H4 (cell line): ENCODE measurements at places on chromosomes 2 and 18. TPM values are rescaled to one million over a fixed set of nuclear protein-coding genes. Genes with fewer than 3 reads are reported as not detected.

DNA sequence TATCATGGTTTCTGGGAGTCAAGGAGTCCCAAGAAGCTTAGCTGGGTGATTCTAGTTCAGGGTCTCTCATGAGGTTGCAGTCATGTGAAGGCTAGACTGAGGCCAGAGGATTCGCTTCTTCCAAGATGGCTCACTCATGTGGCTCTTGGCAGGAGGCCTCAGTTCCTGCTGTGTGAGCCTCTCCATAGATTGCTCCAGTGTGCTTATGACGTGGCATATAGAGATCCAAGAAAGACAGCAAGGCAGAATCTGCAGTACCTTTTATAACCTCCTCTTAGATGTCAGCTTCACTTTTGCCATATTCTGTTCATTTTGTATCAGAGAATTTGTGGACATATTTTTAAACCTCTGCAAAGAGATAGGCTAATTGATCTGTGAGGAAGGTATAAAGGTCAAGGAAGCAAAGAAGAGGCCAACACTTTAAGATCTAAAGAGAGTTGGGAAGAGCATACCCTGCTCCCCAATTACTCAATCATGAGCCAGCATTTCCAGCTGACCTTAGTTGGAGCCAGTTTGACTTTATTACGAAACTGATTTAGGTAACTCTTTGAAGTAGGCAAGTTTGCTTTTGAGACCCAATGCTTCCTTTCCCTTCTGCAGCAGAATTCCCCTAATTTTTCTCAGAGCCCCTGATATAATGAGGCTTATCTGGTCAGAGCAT lies 134.7 kb downstream of the EML6 start:
- no peak for DNase-seq

GRCh38 chr2:233938676-233939370 lies 21.6 kb downstream of the TRPM8 start:
- no peak for DNase-seq

DNA sequence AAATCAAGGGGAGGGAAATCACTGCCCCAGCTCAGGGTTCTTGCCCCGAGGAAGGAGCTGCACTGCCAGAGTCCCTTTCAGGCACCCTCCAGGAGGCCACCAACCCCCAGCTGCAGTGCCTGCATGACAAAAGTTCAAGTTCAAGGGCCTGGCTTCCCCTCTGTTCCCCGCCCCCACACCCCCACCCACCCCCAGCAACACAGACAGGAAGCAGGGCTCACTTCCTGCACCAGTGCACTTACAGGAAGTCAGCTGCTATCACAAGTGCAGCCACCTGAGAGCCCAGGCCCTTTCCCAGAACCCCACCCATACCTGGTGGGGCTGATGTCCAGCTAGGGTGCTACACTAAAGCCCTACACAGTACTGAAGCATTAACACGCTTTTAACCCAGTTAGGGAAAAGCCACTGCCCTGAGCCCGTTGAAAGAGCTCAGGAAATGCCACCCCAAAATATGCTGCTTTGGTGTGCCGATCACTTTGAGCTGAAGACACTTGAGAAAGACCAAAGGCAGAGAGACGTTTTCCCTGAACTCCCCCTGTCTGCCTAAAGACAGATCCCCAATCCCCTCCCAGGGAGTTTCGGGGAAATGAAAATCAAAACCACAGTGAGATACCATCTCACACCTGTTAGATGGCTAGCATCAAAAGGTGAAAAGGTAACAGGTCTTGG lies 109.9 kb upstream of the CAB39 start:
- DNase-seq: no peak

DNA sequence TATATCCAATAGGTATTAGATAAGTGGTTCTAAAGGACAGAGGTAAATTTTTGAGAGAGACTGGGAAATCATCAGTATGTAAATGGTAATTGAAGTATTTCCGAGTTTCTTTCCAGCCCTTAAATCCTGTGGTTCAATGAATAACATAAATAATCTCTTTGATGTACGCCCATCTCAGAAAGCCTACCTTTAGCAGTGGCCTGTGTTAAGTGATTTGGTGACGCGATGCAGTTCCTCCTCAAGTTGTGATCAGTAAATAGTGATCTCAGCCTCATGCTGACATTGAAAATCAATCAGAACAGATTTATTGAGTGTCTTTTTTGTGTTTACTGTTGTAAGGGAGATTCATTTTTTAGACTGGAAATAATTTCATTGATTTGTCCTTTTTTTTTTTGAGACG lies 137.2 kb upstream of the RASGRP3 start:
- DNase-seq: no peak

DNA sequence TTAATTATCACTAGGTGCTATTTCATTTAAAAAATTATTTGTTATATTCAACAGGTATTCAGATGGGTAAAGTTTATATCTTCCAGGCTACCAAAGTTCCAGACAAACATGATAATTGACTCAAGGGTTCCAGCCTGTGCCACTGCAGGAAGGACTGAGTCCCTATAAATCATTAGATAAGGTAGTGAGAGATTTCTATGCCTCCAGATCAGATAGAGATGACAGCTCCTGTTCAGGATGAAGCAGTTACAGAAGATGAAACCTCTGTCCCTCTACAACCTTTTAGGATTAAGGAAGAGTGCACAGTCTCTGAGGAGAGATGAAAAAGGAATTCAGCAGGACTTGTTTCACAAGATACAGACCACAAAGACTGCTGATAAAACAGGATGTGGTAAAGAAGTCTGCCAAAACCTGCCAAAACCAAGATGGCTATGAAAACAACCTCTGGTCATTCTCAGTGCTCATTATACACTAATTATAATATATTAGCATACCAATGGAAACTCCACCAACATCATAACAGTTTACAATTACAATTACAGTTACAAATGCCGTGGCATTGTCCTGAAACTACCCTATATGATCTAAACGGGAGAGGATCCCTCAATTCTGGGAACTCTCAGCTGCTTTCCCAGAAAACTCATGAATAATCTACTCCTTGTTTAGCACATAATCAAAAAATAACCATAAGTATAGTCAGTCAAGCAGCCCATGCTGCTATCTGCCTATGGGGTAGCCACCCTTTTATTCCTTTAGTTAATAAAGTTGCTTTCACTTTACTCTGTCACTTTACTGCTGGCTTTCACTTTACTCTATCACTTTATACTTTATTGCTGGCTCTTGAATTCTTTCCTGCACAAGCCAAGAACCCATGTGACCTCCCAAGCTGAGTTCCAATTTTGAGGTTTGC lies 288.5 kb downstream of the PDE11A start:
- peak; percentile 89 for DNase-seq

The GLI2 gene
- 1.9 and 2.0 TPM in 2 replicates for total RNA-seq

The CAPN14 gene
- total RNA-seq: 0.14 TPM in 1 of 2 replicates, not detected in the other

DNA sequence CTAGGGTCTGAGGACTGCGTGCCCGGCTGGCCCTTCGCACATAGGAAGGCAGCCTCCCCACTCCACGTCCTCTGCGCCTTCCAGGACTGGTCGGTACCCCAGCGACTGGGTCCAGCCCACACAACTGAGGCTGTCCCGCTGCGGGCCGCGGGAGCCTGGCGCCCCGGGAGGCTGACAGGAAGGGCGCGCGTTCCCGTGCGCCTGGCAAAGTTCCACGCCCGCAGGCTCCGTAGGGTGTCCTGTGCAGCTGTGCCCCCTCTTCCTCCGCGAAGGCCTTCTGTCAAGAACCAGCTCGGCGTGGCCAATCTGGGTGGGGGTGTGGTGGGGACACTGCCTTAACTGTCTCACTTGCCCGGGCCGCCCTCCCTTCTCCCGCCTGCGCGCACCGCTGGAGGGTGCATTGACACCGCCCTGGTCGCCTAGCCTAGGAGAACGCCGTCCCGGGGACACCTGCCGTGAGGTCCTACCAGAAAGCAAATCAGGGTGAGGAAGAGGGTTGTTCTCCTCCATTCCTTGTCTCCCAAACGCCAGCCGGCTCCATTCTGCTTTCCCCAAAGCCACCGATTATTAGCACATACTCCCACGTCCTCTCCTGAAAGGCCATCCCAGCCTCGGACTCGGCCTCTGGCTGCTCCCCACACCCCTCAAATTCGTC lies 618 bp upstream of the LYPD1 start:
- DNase-seq: peak; percentile 22

The DUSP2 gene
- total RNA-seq: 16.4 and 17.7 TPM in 2 replicates

The LMAN2L gene
- 35.5 and 38.2 TPM in 2 replicates for total RNA-seq

The MC5R gene
- total RNA-seq: 0.10 TPM in 1 of 2 replicates, not detected in the other

DNA sequence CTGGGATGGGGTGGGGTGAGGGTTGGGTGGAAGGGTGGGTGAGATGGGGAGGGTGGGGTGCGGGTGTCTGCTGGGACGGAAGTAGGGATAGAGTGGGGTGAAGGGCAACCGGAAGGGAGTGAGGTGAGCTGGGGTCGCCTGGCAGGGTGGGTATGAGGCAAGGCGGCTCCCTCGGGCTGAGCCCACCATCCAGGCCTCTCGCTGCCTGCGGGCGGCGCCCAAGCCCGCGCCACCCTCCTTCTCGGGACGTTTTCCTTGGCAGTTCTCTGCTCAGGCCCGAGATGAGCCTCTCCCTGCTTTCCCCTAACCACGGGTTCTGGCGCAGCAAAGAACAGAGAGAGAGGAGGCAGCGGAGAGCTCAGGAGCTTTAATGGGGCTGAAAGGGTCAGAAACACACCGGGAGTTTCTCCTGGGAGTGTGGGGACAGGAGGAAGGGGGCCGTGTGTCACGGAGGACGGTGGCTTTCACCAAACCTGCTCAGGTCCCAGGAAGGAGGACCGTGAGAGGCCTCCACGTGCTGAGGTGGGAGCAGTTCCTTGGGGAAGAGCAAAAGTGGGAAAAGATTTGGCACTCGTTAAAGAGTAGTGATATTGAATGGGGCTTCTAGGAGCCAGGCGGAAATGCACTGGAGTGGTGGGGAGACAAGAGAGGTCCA lies 4.1 kb downstream of the FEV start:
- no peak for DNase-seq

- no peak for DNase-seq
These were observed 41.6 kb upstream of the ST3GAL5 start for GRCh38 chr2:85930129-85931124.

The CGREF1 gene
- total RNA-seq: 0.31 TPM in 1 of 2 replicates, not detected in the other

DNA sequence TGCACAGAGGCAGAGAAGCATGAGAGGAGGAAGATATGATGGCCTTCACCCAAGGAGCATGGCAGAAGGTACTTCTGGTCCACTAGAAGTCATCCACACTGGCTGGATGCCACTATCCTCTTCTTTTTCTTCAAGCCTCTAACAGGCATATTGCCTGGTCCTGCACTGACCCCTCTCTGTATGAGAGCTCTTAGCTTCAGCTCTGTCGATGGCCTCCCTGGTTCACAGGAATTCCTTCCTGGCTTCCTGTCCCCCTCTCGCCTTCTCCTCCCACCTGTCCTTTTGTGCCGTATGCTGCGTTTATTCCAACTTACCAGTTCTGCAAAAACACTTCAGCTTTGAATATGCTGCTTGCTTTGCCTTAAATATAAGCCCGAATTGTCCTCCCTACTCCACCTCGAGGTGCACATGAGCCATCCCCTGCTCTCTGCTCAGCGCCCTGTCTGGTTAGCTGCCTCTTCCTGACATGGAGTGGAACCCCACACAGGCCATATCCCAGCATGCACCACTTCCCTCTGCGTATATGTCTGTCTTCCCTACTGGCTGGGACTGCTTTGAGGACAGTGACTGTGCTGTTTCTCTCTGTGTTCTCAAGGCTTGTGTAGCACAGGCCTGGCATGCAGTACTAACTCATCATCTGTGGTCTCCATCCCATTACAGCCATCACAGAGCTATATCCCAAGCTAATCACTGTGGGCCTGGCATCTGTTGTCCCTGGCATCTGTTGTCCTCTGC lies 474.9 kb downstream of the EIPR1 start:
- DNase-seq: no peak

GRCh38 chr18:58558471-58558870 lies 70.4 kb downstream of the ALPK2 start:
- no peak for DNase-seq

GRCh38 chr2:71524476-71524875 lies 71.1 kb downstream of the DYSF start:
- no peak for DNase-seq

The TEKT4 gene
- not detected in 2 replicates for total RNA-seq

DNA sequence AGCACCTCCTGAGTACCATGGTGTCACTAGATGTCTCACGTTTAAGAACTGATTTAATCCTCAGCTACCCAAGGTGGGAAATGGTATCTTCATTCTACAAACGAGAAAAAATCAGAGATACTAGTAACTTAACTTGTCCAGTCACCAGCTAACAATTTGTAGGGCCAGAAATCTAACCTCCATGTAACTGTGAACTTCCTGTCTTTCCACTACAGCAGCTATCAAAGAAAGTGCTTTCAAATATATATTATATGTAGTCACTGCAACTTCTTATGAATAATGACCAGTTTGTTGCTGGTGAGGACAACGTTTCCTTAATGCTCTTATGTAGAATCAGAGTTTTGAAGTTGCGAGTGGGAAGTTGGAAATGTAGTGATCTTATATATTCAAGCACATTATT lies 1.9 kb downstream of the REV1 start:
- DNase-seq: no peak

GRCh38 chr18:48306838-48307237 lies 102.3 kb downstream of the ZBTB7C start:
- no peak for DNase-seq

The IL1RN gene
- 0.17 TPM in 1 of 2 replicates, not detected in the other for total RNA-seq

DNA sequence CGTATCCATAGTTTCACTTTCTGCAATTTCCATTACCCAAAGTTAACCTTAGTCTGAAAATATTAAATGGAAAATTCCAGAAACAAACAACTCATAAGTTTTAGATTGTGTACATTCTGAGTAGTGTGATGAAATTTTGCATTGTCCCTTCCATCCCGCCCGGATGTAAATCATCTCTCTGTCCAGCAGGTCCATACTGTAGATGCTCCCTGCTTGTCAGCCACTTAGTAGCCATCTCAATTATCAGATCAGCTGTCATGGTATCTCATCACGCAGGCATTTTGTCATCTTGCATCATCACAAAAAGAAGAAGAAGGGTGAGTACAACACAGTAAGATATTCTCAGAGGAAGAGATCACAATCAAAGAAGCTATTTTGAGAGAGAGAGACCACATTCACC lies 185.0 kb upstream of the STK17B start:
- DNase-seq: no peak

The CRYGC gene
- not detected in 2 replicates for total RNA-seq

- peak; percentile 9 for DNase-seq
These were observed 344.0 kb downstream of the ARHGAP15 start for GRCh38 chr2:143473216-143473615.

The CCDC178 gene
- total RNA-seq: not detected in 2 replicates

DNA sequence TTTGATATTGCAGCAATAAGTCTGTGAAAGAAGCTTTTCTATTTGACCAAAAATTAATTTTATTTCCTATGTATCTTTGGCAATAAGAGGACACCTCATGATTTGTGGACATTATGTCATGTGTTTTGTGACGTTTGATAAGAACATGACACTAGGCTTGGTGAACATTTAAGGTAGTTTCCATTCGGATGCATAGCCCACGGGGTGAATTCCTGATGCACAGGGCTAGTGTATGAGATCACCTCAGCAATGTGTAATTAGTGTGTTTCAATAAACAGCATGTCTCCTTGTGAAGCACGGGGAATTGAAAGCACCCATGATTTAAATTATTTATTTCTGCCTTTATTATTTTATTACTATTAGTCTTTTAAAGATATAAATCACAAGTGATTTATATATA lies 146.1 kb upstream of the LINC00305 start:
- DNase-seq: no peak

GRCh38 chr18:79875531-79875919 lies 75.9 kb downstream of the SLC66A2 start:
- DNase-seq: no peak

- DNase-seq: no peak
These were observed 1.2 kb upstream of the SKA1 start for GRCh38 chr18:50373561-50374219.

The UGT1A8 gene
- total RNA-seq: not detected in 2 replicates

The RNASEH1 gene
- 21.9 and 28.1 TPM in 2 replicates for total RNA-seq
